ENCODE measurements at places on chromosomes 1 and 21.

DNA sequence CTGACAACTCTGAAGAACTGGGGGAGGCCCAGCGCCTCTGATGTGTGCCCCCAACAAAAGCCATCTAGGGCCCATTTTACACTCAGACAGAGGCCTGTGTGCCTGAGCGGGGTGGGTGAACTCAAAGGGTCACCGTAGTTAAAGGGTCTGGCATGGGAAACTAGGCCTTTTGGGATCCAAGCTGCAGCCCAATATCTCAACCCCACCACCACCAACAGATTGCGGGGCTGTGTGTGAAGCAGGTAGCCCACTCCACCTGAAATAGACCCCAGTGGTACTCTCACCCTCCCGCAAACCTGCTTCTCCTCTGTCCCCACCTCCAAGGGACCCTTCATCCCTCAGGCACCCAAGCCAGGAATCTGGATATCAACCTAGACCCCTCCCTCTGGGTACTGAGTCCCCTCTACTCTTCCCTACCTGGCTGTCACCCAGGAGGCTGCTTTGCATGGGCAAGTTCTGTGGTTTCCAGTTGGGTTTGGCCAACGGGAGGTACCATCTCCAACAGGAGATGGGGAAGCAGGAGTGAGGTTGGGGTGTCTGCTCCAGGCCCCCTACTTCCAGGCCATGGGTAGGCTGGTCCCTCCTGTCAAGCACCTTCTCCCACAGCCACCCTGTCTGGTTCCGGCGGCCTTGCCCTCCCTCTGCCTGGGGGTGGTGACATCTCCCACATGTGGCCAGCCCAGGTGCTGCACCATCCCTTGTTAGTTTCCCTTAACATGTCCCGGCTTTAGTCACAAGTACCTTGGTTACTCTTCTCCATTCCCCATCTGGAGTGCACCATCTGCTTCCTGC lies 35.2 kb upstream of the LRP8 start:
- no peak for DNase-seq

- no peak for DNase-seq
Measured at GRCh38 chr1:33005117-33005837, 31.4 kb downstream of the AK2 start.

- DNase-seq, result no peak
Measured at GRCh38 chr1:5865774-5866173, 126.5 kb downstream of the NPHP4 start.

DNA sequence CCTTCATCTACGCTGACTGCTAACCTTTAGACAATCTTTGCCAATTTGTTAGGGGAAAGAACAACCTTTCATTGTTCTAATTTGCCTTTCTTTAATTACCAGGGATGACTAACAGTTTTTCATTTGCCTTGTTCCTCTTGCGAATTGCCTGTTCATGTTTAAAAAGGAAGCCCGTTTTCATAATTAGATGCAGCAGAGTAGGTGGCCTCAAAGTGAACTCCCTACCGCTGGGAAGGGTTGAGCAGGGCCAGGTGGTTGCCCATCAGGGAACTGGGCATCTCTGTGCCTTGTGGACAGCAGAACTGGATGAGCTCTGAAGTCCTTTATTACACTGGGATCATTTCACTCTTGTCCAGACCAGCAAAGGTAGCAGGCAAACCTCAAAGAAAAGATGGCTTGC lies 59.0 kb downstream of the HIVEP3 start:
- no peak for DNase-seq

- DNase-seq, result no peak
Measured at GRCh38 chr1:157497284-157497683, 55.0 kb downstream of the FCRL5 start.

GRCh38 chr1:161001525-161001924 lies 19.4 kb downstream of the F11R start:
- no peak for DNase-seq
